ENCODE measurements at places on chromosomes 5 and 9.
A peak's percentile ranks its signal among the peaks of the same experiment; 100 is the strongest.

- DNase-seq = no peak
Observed at GRCh38 chr9:86303316-86303975, 21.1 kb upstream of the ISCA1 start.

- DNase-seq = peak; percentile 68
Observed at GRCh38 chr5:150560401-150561191, 52.7 kb downstream of the NDST1 start.

DNA sequence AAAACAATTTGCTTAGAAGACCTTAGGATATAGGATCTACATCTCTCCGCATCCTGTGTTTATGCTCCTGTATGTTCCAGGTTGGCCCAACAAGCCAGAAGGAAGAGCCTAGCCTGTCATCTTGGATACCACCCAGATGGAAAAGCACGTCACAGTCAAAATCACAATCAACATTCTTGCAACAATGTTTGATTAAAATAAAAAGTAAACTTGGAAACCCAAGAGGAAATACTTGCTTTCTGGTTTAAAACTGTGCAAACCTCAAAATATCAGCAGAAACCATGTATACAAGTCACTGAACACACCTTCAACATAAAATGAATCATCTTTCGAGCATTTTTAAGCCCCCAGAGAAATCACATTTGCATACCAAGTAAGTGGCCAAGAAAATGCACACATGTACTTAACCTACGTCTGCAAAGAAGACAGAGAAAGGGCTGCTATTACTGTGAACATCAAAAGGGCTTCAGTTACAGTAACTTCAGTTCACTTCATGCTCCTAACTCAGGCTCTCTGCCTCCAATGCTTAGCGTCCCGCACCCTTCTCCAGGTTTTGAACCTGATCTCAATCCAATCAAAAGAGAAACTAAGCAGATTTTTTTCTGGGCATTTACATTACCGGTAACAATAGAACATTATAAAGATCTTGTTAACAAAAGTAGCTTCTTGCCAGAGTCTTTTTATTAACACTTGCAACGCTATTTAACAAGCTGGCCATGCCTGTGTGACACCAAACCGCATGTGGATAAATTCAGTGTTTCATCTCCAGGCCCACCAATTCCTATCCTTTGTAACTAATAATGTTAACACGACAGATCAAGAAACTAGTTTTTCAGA, 1.3 kb downstream of the ENC1 start:
- peak; percentile 14 for DNase-seq

GRCh38 chr5:42840269-42840668, 28.6 kb upstream of the SELENOP start:
- DNase-seq = peak; percentile 97

DNA sequence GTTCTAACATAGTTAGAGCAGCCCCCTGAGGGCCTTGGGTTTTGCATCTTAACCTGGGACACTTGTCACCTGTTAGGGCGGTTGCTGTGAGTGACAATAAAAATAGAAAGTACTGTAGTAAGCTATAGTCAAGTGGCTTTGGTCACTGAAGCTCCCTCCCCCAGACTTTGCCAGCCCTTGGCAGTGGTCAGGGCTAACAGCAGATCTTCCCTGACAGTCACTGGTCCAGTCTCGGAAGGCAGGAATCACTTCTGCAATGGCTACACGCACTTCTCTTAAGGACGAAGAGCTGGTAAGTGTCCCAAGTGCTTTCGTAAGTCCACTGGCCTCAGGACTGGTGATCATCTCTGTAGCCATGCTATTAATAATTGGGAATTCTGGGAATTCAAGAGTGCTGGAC, 115.0 kb upstream of the RUSC2 start:
- DNase-seq = no peak

- DNase-seq = peak; percentile 99
Observed at GRCh38 chr9:111631214-111631971, at the start of gene DNAJC25. Gene DNAJC25, plus strand, starts transcription at chr9:111631334. Its CDS starts 74 bp downstream, at chr9:111631408.

DNA sequence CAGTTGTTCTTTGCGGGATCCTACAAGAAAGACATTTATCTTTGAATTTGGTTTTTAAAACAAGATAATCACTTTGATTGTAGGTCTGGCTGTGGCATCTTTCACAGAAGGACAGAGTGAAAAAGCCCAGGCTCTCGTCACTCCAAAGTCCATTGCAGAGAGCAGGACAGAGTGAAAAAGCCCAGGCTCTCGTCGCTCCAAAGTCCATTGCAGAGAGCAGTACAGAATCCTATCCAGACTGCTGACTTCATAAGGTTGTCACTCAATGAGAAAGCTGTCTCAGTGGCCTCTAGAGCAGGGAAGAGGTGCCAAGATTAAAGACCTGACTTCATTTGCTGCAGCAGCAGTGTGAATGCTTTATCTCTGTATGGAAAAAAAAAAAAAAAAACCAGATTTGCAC, 16.3 kb upstream of the GPX8 start:
- no peak for DNase-seq

DNA sequence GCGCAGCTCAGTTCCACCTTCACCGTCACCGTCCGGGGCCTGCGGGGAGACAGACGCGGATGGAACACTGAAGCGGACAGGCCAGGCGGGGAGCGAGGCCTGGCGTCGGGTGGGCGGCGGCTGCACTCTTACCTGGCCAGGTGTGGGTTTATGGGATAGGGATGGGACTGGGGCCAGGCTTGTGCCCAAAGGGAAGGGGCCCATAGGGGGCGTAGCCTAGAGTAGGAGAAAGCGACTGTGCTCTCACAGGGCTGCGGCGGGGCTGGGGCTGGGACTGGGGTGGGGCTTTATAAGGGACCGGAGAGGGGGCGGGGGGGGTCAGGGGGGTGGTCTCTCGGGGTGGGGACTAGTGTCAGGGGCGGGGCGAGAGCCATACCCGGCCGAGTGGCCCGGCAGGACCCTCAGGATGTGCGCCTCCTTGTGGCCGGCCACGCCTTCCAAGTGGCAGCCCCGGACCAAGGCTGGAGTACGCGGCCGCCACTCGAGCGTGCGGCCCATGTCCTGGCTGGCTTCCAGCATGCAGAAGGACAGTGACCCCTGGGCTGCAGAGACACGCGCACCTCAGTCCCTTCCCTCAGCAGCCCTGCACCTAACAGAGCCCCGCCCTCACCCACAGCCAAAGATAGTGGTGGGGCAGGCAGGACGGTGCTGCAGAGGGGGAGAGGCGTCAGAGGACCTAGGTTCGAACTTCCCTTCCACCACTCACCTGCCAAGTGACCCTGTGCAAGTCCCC, 22.8 kb downstream of the FPGS start:
- no peak for DNase-seq

GRCh38 chr9:126532951-126533925, 80.5 kb upstream of the LMX1B start:
- no peak for DNase-seq

DNA sequence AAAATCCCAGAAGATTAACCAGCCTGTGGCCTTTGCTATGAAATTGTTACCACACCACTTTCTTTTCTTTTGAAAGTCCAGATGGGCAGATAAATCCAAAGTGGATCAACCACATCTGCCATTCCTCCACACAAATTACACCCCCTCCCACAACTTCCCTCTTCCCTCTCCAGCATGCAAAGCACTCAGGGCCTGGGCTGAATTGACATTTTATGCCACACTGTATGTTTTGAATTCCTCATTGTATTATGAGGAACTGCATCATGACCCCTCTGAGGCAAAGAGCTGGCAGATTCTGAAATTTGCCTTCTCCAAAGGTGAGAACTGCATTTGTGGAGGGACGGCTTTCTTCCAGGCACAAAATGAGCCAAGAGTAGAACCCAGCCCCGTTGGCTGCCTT, 589.2 kb upstream of the KLF4 start:
- DNase-seq = no peak

DNA sequence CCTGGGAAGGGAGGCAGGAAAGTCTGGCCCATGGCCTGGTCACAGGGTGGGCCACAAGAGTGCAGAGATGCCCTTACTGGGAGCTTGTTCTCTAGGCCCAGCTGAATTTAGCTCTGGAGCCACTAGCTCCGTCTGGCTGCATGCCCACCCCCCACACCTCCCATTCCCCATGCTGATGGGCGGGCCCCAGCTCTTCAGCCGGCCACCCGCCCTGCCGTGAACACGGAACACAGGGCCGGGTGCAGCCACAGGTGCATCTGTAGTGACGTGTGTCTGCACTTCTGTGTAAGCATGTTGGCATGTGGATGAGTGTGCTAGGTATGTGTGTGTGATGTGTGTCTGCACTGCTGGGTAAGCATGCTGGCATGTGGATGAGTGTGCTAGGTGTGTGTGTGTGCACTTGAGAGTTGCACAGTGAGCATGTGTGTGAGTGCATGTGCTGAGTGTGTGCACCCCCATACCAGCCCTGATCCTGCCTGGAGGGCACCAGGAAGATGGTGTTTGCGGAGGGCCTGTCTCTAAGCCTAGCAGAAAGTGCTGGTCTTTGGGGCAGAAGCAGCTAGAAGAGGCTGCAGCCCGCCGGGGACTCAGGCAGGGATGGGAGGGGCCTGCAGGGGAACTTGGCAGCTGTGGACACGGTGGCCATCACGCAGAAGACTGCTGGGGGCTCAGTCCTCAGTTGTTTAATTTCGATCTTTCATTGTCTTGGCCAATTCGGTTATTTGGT, 136.4 kb downstream of the CACNA1B start:
- no peak for DNase-seq

DNA sequence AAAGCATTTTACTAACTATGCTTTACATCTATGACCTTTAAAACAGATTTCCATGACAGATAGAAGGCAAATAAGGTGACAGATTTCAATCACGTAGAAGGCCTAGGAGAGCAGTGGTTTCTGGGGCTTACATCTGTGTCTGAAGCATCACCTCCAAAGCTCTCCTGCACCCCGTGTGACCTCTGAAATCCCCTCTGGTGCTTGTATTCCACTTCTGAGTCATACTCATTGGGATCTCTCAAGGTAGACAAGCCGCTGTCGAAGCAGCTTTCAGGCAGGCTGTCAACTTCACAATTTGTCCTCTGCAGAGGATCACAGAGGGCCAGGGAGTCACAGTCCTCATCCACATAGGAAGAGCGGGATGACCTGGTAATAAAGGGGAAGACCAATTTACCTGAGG, 62.2 kb downstream of the RASEF start:
- no peak for DNase-seq

GRCh38 chr9:88660611-88661010, 125.6 kb downstream of the NXNL2 start:
- no peak for DNase-seq

- DNase-seq = no peak
Observed at GRCh38 chr9:129338724-129339430, 160.8 kb upstream of the IER5L start.

DNA sequence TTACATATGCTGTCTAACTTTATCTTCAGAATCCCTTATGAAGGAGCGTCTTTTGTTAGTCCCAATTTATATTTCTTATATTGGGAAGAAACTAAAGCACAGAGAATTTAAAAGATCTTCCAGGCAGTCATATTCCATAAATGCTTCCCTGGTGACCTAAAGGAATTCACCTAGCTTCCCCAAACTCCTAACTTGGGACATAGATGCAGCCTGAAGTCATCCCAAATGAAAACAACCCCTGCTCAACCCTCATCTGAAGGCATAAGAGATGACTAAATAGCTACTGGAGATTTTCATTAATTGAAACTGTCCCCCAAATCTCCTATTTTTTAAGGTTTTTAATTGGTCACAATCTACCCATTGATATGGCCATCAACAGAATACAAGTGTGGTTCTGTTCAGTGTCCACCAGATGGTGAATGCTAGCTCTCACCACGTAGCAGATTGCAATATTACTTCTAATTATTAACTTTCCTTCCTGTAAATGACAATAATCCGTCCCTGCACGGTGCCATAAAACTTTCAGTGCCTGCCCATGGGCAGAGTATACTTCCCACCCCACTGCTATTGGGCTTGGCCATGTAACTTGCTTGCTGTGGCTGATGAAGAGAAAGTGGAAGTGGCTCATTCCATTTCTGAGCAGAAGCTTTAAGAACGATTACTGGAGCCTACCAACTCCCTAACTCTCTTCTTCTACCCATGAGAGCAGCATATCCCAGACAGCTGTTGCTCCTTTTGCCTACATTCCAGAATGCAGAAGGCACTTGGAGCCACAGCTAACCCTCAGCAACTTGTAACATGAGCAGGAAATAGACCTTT, 18.7 kb downstream of the PRUNE2 start:
- no peak for DNase-seq

DNA sequence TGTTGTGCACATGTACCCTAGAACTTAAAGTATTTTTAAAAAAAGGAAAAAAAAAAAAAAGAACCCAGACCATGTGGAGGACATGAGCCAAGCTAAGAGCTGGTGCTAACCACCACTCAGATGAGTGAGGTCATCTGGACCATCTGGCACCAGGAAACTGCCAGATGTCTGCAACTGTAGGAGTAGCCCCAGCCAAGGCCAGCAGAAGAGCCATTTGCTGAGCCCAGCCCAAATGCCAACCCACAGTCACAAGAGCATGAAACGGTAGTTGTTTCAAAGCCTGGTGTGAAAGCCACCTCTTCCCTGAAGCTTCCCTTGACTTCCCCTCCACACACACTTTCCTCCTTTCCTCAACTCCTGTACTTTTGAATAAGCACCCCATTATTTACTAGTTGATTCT, 69.2 kb upstream of the FCN1 start:
- no peak for DNase-seq

- DNase-seq = no peak
Observed at GRCh38 chr9:18394847-18395351, 79.1 kb upstream of the ADAMTSL1 start.

GRCh38 chr5:172303162-172303561, 19.6 kb upstream of the UBTD2 start:
- DNase-seq = no peak

GRCh38 chr9:75389101-75389500, 300.8 kb downstream of the OSTF1 start:
- peak; percentile 63 for DNase-seq

DNA sequence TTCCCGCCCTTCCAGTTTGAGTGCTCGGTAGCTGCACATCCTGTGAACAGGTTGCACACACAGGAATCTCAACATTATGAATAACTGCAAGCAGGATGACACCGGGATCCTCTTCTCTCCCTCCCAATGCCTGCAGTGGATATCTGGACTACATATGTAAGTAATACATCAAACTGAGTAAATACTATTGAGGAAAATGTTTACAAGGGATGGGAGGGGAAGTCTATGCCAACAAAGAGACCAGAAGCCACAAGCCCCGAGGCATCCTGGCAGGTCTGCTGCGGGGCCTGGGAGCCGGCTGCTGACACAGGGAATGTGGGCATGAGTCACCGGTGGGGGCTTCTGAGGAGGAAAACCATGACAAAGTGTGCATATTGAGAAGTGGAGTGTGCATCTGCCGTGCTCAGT, 8.6 kb upstream of the ANKRD33B start:
- DNase-seq = peak; percentile 61

DNA sequence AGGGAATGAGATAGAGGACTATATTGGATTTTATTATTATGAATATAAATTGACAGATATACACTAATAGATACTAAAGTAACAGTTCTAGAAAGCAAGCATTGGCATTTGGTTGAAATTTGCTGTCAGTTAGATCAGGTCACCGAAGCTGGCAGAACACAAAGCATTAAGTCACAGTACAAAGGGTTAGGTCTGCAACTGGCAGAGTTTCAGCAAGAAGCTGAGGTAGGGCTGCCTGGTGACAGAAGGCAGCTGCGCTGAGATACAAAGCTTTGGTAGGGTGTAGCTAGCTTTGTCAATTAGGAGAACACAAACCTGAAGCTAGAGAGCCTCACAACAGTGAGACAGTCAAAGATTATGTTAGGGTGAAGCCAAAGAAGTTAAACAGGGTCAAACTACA, 6.3 kb upstream of the CSNK1G3 start:
- DNase-seq = no peak

Data from fibroblast of gingiva (primary cell).